Astrocyte of the spinal cord (primary cell): ENCODE measurements at places on chromosomes 5 and 9.

DNA sequence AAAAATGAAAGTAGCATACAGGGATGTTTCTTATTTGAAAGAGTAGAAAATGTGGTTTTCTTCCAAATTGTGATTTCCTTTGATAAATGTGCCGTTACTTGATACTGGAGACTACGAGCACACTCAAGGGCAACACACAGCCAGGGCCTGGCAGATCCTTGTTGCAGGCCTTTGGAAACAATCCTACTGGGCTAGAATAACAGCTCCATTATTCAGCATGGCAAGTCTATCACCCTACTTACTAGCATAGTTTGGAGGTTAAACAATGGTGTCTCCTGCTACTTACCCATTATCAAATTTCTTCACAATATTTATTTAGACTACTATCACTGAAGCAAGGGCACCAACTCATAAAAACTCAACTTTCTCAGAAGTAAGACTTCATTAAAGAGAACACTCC, 140.8 kb upstream of the ZNF608 start:
- DNase-seq: no peak

- no peak for DNase-seq
These were observed 1.6 kb upstream of the SEC16A start for GRCh38 chr9:136484153-136485048.

GRCh38 chr5:24767086-24767485, 122.3 kb upstream of the CDH10 start:
- DNase-seq: no peak

GRCh38 chr9:86350006-86350760, 4.0 kb downstream of the TUT7 start:
- DNase-seq: no peak

- DNase-seq: no peak
These were observed 47.7 kb downstream of the SH3RF2 start for GRCh38 chr5:145984072-145984471.

GRCh38 chr9:82912645-82913044, 150.3 kb downstream of the RASEF start:
- no peak for DNase-seq

DNA sequence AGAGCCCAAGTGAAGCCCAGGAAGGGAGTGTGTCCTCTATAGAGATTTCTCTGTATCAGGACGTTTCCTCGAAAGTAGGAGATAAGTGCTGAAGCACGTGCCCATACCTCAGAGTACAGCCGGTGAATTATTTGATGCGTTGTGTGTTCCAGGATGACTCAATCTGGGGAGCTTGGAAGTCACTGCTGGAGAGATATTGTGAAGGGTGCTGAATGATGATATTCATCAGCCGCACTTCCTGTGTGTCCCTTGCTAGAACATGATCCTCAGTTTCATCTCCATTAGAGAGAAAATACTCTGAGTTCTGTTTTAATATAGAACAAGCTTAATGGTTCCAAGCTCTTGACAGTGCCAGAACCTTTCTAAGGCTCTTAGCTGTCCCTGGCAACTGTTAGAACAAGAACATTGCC, 402.3 kb upstream of the ADAMTSL1 start:
- DNase-seq: no peak

DNA sequence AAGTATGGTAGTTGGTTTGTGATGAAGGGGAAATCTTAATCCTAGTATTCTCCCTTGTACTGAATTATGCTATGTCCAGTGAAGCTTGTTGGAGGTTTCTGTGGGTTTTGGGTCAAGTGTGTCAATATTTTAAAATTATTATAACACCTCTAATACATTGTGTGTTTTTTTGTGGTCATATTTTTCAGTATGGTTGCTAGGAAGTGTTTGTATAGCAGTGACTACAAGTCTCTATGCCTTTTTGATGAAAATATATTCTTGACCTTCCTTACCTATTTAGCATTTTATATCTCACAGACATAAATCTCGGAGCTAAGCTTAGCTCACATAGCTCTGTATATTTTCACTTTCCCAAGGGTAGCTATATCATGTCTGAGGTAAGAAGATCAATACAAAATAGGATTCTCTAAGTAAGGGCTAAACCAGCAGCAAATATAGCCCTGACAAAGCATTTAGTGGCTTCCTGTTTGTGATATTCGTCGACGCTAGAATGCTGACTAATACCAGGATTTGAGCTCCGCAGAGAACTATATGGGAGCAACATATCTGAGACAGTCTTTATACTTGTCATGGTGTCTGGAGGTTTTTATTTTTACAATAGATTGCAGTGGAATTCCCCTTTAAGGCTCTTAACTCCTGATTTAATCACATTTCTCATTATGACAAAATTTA, 82.3 kb downstream of the MACIR start:
- no peak for DNase-seq

GRCh38 chr5:79878721-79879336, 112.2 kb downstream of the MTX3 start:
- no peak for DNase-seq

- DNase-seq: peak; percentile 3
These were observed 286.7 kb downstream of the TLE4 start for GRCh38 chr9:79858508-79858907.

DNA sequence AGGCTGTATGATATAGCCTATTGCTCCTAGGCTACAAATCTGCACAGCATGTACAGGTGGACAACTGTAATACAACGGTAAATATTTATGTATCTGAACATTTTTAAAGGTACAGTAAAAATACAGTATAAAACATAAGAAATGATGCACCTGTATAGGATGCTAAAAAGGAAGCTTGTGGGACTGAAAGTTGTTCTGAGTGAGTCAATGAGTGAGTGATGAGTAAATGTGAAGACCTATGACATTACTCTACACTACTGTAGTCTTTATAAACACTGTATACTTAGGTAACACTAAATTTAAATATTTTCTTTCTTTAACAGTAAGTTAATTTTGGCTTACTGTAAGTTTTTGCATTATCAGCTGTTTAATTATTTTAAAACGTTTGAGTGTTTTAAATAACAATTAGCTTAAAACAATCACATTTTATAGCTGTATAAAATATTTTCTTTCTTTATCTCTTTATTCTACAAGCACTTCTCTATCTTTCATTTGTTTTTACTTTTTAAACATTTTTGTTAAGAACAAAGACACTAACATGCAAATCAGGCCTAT, 28.1 kb downstream of the CDH18 start:
- DNase-seq: no peak

GRCh38 chr9:6787793-6788161, 30.0 kb downstream of the KDM4C start:
- no peak for DNase-seq

GRCh38 chr5:60404171-60404570, 295.8 kb downstream of the DEPDC1B start:
- no peak for DNase-seq

GRCh38 chr5:112563169-112563826, 144.2 kb upstream of the EPB41L4A start:
- no peak for DNase-seq

DNA sequence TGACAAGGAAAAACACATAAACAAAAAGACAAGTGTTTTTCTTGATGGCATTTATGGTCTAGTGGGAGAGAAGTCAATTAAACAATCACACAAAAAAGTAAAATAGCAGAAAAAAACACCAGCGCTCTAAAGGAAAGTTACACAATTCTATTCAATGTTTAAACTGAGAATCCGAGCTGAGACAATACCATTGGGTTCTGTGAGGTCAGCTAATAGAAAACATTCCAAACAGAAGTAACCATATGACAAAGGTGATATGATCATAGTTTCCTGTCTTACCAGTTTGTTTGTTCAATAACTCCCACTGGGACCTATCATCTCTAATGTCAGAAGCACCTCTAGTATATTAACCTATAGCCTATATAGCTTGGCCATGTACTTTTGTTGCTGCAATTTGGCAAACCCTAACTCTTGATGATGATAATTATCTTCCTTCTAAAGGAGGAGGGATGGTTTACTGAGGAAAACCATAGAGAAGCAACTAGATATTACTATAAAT, 1030.0 kb downstream of the CDH12 start:
- DNase-seq: no peak

- peak; percentile 60 for DNase-seq
These were observed 22.8 kb upstream of the ELL2 start for GRCh38 chr5:95984287-95984938.

DNA sequence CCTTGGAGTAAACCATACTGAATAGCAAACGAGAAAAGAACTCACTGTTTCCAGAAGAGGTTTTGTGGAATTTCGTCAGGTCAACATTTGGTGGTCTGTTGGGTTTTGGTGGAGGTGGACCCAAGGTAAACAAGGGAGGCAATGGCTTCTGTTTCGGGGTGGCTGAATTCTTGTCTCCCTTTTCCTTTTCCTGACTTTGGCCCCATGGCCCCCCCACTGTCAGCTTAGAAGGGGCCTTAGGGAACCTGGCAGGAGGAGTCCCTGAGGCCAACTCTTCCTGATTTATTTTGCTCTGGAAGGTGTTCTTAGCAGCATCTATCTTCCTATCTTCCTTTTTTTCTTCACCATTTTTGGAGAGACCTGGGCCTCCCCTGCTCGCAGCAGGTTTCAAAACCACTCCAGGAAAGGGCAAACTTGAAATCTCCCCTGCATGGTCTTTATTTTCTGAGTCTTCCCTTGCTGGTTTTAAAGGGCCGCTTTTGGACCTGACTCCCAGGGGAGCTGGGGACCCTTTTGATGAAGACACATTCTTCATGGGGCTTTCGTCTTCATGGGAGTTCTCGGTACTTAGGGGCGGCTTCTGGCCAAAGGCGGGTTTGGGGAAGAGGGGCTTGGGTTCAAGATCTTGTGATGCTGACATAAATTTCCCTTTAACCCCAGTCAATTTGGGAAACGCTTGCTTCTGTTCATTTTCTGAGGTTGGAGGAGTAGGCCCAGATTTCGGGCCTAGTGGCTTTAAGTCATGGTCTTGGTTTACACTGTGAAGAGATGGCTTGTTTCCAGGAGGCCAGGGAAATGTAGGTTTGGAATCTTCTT, 17.4 kb downstream of the FYB1 start:
- no peak for DNase-seq

GRCh38 chr9:23587433-23587832, 238.6 kb downstream of the ELAVL2 start:
- DNase-seq: peak; percentile 33

DNA sequence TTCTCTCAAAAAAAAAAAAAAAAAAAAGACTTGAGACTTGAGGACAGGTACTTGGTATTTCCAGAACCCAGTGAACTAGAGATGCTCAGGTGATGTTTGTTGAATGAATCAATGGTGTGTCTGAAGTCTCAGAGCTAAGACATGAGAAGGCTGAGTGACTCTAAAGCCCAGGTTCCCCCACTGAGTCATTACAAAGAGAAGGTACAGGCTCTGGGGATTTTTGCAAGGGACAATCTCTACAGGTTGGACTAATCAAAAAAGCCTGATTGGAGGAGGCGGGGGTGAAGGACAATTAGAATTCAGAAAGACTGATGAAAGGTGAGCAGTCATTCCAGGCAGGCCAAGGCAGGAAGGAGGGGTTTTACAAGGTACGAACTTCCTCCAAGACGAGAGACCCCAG, 8.2 kb upstream of the FABP6 start:
- DNase-seq: no peak

GRCh38 chr5:13913962-13914361, 30.5 kb downstream of the DNAH5 start:
- no peak for DNase-seq

DNA sequence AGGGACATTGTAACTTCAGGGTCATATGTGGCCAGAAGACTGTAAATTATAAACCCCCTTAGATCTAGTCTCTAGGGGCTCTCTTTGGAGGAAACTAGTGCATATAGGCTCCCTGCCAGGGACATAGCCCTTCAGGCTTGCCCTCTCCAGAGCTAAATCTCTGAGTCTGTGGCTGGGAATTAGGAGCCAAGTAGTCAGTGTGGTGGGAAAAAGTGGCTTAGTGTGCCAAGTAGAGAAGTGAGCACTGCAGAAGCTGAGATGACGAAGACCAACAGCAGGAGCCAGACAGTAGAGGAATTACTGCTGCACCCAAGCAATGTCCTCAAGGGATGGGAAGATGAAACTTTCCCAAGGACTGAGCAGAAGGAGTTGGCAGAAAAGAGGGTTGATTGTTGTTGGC, 71.2 kb downstream of the CWC27 start:
- no peak for DNase-seq

DNA sequence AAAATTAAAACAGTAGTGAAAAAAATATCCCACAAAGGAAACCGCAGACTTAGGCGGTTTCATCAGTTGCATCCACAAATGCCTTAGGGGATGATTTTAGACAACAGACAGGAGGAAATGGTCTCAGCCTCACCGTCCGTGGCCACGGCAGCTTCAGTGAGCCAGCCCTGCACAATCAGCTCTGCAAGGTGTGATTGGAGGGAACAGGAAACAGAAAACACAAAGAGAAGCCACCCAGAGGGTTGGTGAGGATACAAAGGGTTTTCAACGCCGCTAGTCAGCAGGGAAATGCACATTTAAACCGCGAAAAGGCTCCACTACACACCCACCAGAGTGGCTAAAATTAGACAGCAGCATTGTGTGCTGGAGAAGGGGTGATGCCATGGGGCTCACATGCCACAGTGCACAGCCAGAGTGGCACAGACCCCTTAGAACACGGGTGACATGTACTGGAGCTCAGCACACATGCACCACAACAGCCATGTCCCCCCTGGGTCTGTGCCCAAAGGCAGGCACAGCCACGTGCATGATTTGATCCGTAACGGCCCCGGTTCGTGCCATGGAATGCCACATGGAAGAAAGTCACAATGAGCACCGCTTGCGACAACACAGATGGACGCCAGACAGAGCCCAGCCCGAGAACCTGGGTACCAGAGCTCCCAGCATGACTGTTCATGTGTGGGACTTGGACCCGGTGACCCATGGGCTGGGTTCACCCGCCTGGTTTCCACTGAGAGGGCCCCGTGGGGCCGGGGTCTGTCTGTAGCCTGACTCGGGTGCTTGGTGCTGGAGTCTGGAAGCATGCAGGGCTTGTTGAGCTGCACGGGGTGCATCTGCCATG, 18.3 kb upstream of the TERT start:
- no peak for DNase-seq

DNA sequence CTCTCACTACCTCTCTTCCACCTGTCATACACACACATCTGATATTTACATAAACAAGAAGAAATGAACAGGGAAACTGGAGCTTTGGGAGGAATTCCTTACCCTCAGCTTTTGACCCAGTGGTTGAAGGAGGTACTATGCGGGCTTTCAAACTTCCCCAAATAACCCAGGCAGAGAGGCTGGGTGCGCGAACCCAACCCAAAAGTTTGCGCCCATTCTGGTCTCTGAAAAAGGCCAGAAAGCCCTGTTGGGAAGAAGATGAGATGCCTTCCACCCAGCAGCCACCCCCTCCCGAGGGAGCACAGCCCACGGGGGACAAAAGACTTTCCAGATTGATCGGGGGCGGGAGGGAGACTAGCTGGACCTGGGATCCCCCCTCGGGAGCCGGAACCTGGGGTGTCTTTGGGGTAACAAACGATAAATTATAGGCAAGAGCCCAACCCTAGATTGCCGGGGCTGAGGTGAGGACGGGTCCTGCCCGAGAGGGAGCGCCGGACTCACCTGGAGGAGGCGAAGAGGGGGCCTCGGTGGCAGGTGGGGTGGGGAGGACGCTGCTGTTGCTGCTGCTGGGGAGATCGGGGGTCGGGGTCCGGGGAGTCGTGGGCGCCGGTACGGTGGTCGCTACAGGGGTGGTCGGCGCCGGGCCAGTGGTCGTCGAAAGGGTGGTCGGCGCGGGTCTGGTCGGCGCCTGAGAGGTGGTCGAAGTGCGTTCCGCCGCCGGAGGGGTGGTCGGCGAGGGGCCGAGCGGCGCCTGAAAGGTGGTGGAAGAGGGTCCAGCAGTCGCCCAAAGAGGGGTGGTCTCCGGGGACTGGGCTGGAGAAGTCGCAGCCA, 798 bp downstream of the MEGF9 start:
- no peak for DNase-seq
